ENCODE measurements at places on chromosomes 1 and 21.

DNA sequence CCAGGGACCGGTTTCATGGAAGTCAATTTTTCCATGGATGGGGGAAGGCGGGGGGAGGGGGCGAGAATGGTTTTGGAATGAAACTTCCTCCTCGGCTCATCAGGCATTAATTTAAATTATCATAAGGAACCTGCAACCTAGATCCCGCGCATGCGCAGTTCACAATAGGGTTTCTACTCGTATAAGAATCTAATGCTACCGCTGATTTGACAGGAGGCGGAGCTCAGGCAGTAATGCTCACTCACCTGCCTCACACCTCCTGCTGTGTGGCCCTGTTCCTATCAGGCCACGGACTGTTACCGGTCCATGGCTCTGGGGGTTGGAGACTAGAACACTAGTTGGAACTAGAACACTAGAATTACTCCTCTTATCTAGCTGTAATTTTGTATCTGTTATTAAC lies 38.0 kb downstream of the PRRX1 start:
- no peak for DNase-seq

GRCh38 chr1:20632386-20632785 lies 872 bp upstream of the PINK1 start:
- no peak for DNase-seq

GRCh38 chr1:173002891-173003838 lies 47.6 kb downstream of the TNFSF18 start:
- no peak for DNase-seq

GRCh38 chr21:36949171-36950141 lies 17.0 kb downstream of the HLCS start:
- no peak for DNase-seq

DNA sequence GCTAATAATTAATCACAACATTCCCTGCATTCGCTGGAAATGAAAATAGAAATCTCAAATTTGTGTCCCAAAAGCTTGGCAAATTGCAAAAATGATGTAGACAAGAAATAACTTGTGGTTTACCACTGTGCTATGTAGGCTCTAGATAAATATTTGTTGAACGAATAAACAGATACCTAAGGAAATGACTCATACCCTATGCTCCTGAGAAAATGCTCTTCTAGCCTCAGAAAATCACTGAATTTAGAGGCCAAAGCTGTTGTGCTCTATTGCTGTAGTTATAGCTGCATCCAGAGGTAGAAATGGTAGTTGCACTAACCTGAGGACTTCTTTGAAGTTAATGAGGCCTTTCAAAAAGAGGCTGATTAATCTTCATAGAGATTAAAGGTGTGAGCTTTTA lies 142.0 kb upstream of the ZNHIT6 start:
- no peak for DNase-seq
